Stimulated activated CD8-positive, alpha-beta memory T cell treated with anti-CD3 and anti-CD28 coated beads, Interleukin-4, amount 100 ng/mL, for 4 hours (primary cell): ENCODE measurements at places on chromosomes 5 and 9.

DNA sequence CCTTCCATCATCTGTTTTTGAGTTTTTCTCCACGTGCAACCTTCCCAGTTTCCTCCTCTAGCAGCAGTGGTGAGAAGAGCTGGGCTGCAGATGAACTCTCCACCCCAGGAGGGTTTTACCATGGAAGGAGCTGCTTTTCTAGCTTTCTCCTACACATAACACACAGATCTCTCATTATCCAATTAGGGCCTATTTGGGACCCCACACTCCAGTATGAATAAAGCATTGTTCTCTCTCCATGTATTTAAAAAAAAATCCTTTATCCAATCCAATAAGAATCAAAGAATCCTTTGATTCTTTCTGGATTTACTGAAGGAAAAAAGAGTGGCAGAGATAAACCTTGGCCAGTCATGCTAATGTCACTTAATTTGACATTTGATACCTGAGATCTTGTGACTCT is 31.6 kb upstream of the NAA35 start:
- no peak for DNase-seq

DNA sequence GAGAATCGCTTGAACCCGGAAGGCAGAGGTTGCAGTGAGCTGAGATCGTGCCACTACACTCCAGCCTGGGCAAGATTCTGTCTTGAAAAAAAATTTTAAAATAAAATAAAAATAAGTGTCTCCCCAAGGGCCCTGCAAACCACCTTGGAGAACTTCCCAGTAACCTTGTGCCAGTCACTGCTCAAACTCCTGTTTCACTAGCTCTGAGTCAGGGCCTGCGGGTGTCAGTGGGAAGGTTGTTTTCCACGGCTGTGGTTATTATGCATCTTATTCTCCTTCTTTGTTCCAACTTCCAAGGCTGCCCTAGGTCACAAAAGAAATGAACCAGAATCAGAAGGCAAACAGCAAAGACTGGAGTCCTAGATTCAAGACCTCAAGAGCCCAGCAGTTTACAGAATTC is 246.7 kb downstream of the ADAMTSL1 start:
- no peak for DNase-seq

- DNase-seq: no peak
Observed at GRCh38 chr5:133294380-133294779, 242.6 kb downstream of the HSPA4 start.

GRCh38 chr5:119263639-119264038 is 92.2 kb upstream of the TNFAIP8 start:
- no peak for DNase-seq

DNA sequence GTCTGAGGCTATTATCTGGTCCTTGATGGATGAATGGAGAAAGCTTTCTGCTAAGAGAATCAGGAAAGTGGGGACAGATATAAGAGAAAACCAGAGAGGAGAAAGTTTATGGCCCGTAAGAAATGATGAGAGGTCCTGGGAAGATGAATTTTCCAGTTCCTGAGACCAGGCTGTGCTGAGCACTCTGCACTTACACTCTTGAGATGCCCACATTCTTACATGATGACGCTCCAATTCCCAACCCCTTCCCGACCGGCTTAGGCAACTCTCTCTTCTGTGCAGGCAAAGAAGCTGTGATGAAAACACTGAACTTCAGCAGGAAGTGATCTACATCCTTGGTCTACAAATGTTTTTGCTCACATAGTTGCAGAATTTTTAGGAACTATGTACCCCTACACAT is 417.0 kb downstream of the ARHGEF28 start:
- no peak for DNase-seq

DNA sequence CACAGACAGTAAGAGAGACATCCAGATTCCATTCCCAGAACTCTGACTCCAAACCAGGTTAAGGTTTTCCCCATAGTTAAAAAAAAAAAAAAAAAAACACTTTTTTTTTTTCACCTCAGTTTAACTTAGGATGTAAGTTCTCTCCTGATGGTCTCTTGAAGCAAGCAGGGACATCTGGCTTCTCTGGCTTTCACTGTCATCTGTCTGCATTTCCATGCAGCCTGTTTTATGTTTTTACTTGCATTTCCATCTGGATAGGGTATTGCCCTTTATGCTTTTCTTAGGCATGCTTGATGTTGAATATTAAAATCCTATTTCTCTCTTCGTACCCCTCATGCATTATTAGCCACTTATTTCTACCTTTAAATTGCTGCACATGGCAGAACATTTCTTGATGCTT is 135.3 kb upstream of the WWC1 start:
- DNase-seq: no peak

GRCh38 chr5:62886603-62887315 is 308.1 kb downstream of the LRRC70 start:
- no peak for DNase-seq

DNA sequence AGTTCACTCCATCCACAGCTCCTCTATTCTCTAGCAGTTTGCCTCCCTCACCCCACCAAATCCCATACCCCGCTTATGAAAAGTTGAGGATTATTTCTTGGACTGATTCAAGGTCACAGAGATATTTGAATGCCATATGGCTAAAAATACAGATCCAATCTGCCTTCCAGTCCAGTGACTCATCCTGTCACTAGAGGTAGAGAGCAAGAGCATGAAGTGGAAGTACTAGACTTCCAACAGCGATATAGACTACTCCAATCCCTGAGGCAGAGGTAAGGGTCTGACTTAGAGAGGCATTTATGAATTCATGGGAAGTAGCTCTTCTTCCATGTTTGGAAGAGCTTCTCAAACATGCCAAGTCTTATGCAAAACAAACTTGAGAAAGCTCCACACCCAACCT is 72.4 kb upstream of the CCL21 start:
- DNase-seq: no peak

DNA sequence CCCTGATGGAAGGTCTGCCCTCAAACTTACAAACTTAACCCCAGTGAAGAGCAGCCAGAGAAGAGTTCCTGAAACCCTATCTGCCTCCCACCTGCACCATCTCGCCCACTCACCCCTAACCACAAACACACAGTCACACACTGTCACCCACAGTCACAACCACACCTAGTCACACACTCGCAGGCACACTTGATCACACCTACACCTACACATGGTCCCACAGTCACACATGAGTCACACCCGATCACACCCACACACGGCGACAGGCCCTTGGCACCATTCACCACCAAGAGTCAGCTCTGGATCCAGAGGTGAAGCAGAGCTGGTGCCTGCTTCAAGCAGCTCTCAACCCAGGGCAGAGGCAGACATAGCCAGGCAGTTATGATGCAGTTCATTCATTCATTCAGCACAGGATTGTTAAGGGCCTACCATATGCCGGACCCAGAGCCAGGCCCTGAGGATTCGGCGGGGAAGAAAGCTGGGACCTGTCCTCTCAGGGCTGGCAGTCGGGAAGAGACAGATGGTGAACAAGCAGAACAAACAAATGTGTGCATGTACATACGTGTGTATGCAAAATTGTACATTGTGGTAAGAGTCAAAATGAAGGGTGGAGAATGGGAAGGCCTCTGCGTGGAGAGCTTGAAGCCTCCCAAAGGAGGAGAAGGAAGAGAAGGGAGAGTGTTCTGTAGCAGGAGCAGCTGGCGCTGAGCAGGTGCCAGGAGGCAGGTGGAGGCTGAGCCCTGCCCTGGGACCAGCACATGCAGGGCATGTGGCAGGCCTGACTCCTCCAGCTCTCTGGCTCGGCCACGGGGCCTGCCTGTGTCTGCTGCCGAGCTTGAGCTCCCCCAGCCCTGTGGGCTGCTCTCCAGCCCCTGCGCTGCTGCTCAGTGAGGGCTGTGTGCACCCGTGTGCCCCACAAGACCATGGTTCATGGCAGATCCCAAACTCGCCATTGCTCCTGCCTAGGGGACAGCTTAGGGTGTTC is 6.4 kb downstream of the TSPAN17 start:
- DNase-seq: peak; percentile 78

GRCh38 chr5:69444127-69444754 is 29.3 kb downstream of the MARVELD2 start:
- DNase-seq: no peak

GRCh38 chr5:78242001-78242400 is 52.5 kb downstream of the AP3B1 start:
- no peak for DNase-seq

- no peak for DNase-seq
Observed at GRCh38 chr5:57468481-57469163, 14.0 kb downstream of the ACTBL2 start.

- DNase-seq: no peak
Observed at GRCh38 chr5:7500256-7500655, 104.3 kb downstream of the ADCY2 start.

GRCh38 chr5:126339215-126339805 is 83.9 kb upstream of the GRAMD2B start:
- DNase-seq: no peak

- DNase-seq: no peak
Observed at GRCh38 chr9:121298016-121298538, 30.1 kb downstream of the GSN start.

- DNase-seq: no peak
Observed at GRCh38 chr5:159218595-159219023, 9.3 kb upstream of the RNF145 start.

- DNase-seq: no peak
Observed at GRCh38 chr5:131757830-131758519, 38.8 kb downstream of the FNIP1 start.

- DNase-seq: no peak
Observed at GRCh38 chr5:93385655-93386054, 195.4 kb downstream of the NR2F1-AS1 start.

DNA sequence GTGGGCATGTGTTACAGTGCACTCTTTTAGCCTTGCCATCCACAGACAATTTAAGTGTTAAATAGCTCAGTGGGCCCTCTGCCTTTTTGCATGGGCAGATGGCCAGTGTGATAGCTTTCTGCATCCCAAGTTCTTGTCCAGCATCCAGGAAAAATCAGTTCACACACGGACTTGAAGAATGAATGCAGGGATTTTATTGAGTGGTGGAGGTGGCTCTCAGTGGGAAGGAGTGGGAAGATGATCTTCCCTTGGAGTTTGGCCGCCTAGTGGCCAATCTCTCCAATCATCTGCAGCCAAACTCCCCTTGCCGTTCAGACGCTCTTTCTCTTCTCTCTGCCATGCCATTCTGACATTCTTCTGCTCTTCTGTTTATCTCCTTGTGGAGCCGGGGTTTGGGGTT is 322.4 kb upstream of the GRAMD2B start:
- DNase-seq: no peak

DNA sequence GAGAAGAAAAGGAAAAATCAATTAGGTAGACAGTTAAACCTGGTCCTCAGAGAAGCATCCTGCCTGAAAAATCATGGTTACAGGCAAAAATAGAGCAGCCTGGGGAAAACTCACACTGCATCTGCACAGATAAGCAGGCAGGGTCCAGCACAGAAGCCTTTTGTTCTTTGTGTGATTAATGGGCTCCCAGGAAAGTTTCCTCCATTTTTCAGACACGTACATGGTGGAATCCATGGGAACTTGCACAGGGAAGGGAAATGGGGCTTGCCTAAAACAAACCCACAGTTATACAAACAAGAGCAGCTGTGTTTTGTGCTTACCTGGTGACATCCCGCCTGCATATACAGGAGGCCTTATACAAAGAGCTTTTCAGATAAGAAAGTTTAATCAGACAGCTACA is 243.9 kb upstream of the ATP10B start:
- DNase-seq: no peak

DNA sequence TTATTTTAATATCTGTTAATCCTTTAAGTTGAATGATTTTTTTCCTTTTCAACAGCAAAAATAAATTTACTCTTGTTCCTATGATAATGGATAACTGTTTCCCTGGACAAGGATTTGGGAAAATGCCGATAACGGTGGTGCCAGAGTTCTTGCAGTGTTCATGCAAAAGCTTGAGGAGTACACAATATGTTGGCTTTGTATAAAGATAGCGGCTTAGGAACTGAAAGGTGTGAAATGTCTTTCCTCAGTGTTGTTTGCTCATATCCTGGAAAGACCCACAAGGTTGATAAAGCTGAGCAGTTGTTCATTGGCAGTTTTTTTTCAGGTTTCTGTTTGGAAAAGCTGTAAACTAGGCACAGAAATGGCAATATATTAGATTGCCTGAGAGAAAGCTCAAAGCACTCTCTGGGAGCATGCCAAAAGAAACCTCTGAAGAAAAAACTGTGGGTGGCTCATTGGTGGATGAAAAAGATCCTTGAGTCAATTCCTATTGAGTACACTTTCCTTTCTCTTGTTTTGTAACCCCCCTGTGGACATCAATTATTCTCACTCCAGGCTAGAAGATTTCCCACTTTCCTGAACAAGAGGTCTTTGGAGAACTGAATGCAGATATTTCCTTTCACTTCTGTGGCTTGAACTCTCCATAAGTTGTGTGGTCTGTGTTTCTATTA is 117.2 kb upstream of the RGMB start:
- DNase-seq: no peak

DNA sequence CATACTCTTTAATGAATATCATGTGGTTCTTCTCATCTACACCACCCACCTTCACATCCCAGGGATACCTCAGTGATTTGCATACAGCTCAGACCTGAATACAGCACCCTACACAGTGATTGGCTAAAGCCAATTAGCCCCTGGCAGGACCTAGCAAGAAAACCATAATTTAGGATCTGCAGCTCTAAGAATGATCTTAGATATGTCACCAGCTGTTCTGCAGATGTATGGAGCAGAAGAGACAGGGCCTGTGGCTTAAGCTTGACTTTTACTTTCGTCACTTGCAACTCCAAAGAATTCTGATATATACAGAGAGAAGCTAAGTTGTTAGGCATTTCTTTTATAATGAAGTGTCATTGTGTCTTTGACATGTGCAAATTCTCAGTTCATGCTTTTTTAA is 483.2 kb upstream of the C9orf72 start:
- DNase-seq: no peak

DNA sequence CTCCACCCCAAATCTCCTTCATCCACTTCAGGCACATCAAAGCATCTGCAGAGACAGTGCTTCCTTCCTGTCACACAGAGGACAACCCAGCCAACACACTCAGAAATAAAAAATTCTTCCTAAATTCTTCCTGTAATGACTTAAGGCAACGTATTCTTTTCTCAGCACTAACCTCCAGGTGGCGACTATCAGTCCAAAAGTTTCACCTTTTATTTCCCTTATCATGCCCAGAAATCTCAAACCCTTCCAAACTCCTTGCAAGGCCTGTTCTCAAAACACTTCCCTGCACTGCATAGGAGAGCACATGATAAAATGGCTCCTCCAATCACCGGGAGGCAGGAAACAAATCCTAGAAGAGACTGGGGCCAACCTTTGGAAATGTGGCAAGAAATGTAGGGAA is 35.1 kb downstream of the SLIT3 start:
- DNase-seq: no peak

- DNase-seq: no peak
Observed at GRCh38 chr5:102119252-102119651, 176.8 kb downstream of the SLCO4C1 start.
